ENCODE measurements at places on chromosomes 6 and 20. TPM values are rescaled to one million over a fixed set of nuclear protein-coding genes. Genes with fewer than 3 reads are reported as not detected.

The MICB gene
- 1.7 TPM for total RNA-seq

The RNF39 gene
- 0.49 TPM for total RNA-seq

The ZBTB12 gene
- total RNA-seq: 0.47 TPM

DNA sequence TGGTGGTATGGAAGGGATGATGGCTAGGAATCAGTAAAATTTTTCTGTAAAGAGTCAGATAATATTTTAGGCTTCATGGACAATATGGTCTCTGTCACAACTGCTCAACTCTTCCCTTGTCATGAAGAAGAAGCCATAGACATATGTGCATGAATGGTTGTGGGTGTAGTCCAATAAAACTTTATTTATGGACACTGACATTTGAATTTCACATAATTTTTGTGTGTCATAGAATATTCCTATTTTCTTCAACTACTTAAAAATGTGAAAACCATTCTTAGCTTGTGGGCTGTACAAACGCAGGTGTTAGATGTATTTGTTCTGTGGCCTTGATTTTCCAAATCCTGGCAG lies 59.9 kb downstream of the SYNDIG1 start:
- ATAC-seq: no peak

DNA sequence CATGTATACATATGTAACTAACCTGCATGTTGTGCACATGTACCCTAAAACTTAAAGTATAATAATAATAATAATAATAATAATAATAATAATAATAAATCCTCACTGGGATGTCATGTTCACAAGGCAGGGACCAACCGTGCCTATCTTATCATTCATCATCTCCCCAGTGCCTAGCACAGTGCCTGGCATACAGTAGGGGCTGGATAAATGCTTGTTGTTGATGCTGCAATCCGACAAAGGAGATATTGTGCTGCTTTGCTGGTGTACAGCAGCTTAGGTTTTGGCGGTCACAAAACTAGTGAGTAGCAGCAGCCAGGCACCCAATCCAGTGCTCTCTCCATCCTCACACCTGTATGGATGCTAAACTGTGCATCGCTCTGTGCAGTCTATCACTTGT lies 94.1 kb upstream of the ASF1A start:
- ATAC-seq: no peak

Data from gastroesophageal sphincter (tissue), 4 donors.